ENCODE measurements at places on chromosomes 1 and 21. TPM values are rescaled to one million over a fixed set of nuclear protein-coding genes. Genes with fewer than 3 reads are reported as not detected.

The HMCN1 gene
- 7.8 TPM for total RNA-seq

The FCRL4 gene
- total RNA-seq = not detected

The MYOC gene
- total RNA-seq = 18.7 TPM

The NEGR1 gene
- 5.6 TPM for total RNA-seq

The ELAPOR1 gene
- 0.64 TPM for total RNA-seq

The MIS18A gene
- 10.8 TPM for total RNA-seq

The RNF207 gene
- 32.4 TPM for total RNA-seq

The EFNA4 gene
- total RNA-seq = 4.8 TPM

The GUCA2A gene
- not detected for total RNA-seq

The DYRK3 gene
- total RNA-seq = 7.8 TPM

The METTL13 gene
- total RNA-seq = 23.2 TPM

The TMCC2 gene
- total RNA-seq = 2.2 TPM

The RHEX gene
- total RNA-seq = 4.4 TPM

The CLCA2 gene
- 30.3 TPM for total RNA-seq

The MAP3K7CL gene
- 7.5 TPM for total RNA-seq

The EPHA2 gene
- 16.7 TPM for total RNA-seq

The GNAT2 gene
- not detected for total RNA-seq

The S100B gene
- 242 TPM for total RNA-seq

The FAM78B gene
- total RNA-seq = 1.2 TPM

The C1QB gene
- 706 TPM for total RNA-seq

The CROCC gene
- 43.9 TPM for total RNA-seq

The TNFRSF8 gene
- 2.3 TPM for total RNA-seq

The SSR2 gene
- total RNA-seq = 370 TPM

The OLFM3 gene
- total RNA-seq = not detected

The ADAM15 gene
- 97.8 TPM for total RNA-seq

The SNX27 gene
- 43.6 TPM for total RNA-seq

The KRTAP13-3 gene
- not detected for total RNA-seq

The OR2T2 gene
- total RNA-seq = not detected

The KPRP gene
- total RNA-seq = not detected

The KRTAP21-2 gene
- total RNA-seq = not detected

The EXO1 gene
- not detected for total RNA-seq

The GUCA2B gene
- total RNA-seq = not detected

Measured in breast epithelium (tissue), 4 donors.